Stomach (tissue), 19 donors: ENCODE measurements at places on chromosomes 13 and 19. TPM values are rescaled to one million over a fixed set of nuclear protein-coding genes. Genes with fewer than 3 reads are reported as not detected.

Gene GRIK5
- 8.3 TPM for total RNA-seq

GRCh38 chr19:31952693-31953092 is 392.7 kb upstream of the ZNF507 start:
- no peak for DNase-seq

DNA sequence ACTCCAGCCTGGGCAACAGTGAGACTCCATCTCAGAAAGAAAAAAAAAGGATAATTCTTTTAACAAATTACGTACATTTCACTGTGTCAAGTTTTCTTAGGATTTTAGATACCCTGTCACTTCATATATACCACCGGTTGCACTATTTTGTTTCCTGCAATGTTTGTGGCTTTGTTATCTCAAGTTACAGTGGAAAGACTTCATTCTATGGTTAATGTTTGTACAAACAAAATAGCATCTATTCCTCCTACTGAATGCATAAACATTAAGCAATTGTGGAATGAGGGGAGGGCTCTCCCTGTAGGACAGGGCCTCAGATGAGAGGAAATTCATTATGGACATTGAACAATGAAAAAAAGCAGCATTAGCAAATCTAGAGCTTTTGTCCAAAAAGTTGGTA is 120.1 kb downstream of the DNAJC3 start:
- no peak for DNase-seq

- peak; percentile 90 for DNase-seq
These were observed 40.8 kb downstream of the BBC3 start for GRCh38 chr19:47190167-47190727.

GRCh38 chr13:50080203-50080910 is 65.1 kb downstream of the KCNRG start:
- no peak for DNase-seq

Gene ZNF665
- 0.72 TPM for total RNA-seq

GRCh38 chr13:46778890-46779289 is 18.1 kb downstream of the ESD start:
- no peak for DNase-seq

DNA sequence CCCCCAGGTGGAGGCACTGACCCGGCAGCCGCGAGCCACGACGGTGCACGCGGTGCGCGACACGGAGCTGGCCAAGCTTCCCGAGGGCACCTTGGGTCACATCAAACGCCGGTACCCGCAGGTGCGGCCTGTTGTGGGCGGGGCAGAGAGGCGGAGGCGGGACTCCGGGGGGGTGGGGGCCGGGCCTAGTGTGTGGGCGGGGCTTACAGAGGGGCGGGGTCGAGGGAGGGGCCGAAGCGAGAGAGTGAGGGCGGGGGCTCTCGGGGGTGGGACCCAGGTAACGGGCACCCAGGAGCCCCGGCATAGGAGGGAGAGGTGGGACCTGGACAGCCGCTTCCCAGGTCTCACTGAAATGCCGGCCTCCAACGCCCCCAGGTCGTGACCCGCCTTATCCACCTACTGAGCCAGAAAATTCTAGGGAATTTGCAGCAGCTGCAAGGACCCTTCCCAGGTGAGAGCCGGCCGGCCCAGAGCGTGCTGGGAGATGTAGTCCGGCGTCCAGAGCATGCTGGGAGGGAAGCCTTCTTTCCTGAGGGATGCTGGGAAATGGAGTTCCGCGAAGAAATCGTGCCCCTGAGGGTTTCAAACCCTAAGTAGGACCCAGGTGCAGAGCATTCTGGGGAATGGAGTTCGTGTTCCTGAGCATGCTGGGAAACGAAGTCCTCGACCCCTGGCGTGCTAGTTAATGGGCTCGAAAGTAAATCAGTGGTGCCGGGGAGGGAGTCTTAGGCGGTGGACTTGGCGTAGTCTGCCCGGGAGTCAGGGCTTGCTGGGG is 15.7 kb downstream of the PNPLA6 start:
- DNase-seq: peak; percentile 85

DNA sequence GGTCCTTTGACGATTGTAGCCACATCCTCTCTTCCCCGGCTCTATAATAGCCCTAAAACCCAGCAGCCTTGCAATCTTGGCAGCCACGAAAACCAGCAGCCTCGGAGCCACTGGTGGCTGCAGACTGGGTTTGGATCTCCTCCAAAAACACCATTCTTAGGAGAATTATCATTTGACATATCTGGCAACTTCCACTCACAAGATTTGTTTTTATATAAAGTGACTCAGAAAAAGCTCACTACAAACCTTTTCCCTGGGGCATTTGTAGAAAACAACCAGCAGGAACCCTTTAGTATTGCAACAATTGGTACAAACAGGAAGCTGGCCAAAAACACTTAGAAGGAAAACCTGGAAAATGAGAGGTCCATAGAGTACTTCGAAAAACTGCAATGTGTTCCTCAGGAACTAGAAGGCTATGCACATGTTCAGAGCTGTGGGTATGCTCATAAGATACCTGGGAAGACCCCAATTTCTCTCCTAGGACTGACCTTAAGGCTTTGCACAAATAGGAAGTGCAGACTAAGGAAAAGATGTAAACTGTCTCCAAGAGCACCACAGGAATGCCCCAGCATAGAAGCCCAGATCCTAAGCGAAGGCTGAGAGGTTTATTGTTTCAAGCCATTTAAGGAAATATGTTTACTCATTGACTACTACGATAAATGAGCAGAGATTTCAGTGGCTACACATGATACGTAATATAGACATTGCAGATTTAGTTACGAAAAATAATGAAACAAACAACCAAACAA is 71.2 kb downstream of the MYO16 start:
- DNase-seq: no peak

- DNase-seq: peak; percentile 45
These were observed 2.6 kb downstream of the TUBA3C start for GRCh38 chr13:19178901-19179593.

GRCh38 chr19:6204866-6205723 is 69.6 kb downstream of the ACSBG2 start:
- no peak for DNase-seq

- peak; percentile 29 for DNase-seq
These were observed 24.0 kb downstream of the GGACT start for GRCh38 chr13:100564444-100565223.

- no peak for DNase-seq
These were observed 109.2 kb upstream of the MCF2L start for GRCh38 chr13:112859817-112860190.

GRCh38 chr13:46341112-46341711 is 45.8 kb downstream of the RUBCNL start:
- DNase-seq: no peak

DNA sequence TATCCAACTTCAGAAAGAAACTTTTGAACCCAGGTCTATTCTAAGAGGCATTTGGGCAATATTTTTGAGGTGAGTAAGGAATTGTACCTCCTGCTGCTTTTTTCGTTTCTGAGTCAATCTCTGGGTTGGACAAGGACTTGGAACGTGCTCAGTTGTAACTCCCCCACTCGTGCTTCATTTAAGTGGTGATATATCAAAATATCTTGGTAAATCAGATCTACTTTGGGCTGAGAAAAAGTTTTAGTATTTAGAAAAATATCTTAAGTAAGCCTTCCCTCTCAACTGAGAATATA is 728.9 kb downstream of the EFNB2 start:
- no peak for DNase-seq

GRCh38 chr19:29880498-29881081 is 61.4 kb upstream of the URI1 start:
- no peak for DNase-seq

Gene GTF2F1
- total RNA-seq: 22.8 TPM

GRCh38 chr19:38951187-38951586 is 20.4 kb downstream of the MRPS12 start:
- DNase-seq: no peak

GRCh38 chr19:2816641-2817040 is 3.0 kb upstream of the ZNF554 start:
- no peak for DNase-seq

Gene TEX26
- total RNA-seq: not detected

GRCh38 chr13:27463500-27463899 is 13.1 kb upstream of the MTIF3 start:
- no peak for DNase-seq

DNA sequence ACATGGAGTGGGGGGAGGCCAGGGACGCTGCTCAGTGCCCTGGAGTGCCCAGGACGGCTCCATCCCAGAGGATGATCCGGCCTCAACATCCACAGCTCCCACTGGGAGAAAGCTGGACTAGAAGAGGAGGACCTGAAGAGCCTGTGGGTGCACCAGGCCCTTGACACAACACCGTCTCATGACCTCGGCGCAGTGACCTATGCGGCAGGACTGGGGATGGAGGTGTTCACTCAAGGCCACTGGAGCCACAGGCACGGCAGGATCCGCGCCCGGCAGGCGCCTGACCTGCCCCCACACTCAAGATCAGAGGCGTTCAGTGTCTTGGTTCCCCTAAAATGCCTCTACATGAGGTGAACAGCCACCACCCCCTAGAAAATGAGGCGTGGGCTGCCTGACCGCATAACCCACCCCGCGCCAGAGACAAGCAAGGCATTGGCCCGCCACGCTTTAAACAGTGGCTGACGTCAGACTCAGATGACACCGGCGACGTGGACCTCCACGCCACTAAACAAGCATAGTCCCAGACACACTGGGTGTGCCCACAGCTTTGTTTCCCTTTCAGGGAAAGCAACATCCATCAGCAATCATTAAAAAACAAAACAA is 8.0 kb downstream of the SGTA start:
- no peak for DNase-seq

Gene CGB8
- not detected for total RNA-seq

- DNase-seq: no peak
These were observed 2.4 kb downstream of the ALOX5AP start for GRCh38 chr13:30737511-30738337.

GRCh38 chr13:51050021-51050830 is 60.8 kb downstream of the C13orf42 start:
- DNase-seq: no peak

- DNase-seq: no peak
These were observed 6.5 kb downstream of the ZNF426 start for GRCh38 chr19:9531933-9532332.

Gene FAM32A
- 175 TPM for total RNA-seq

DNA sequence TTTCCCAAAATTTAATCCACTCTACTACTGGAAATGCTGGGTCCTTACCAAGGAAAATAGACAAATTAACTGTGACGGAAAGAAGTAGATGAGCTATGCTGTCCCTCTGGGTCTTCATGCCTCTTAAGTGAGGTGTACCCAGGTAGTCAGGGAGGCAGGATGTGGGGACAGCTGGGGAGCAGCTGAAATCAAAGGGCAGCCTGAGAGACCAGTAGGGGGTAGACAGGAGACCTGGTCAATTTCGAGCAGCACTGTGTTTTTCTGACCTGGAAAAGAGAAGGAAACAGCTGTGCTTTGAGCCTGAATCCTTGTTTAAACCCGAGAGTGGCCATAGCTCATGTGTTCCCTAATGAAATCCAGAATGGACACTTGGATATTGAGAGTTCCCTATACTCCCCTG is 587.3 kb downstream of the EFNB2 start:
- no peak for DNase-seq

GRCh38 chr19:16112778-16113177 is 1.1 kb downstream of the RAB8A start:
- DNase-seq: no peak

Gene NKPD1
- total RNA-seq: not detected

Gene CYP4F2
- 121 TPM for total RNA-seq

GRCh38 chr19:4916292-4917082 is 7.2 kb downstream of the UHRF1 start:
- no peak for DNase-seq

Gene HCST
- total RNA-seq: not detected

Gene C19orf38
- 1.8 TPM for total RNA-seq

DNA sequence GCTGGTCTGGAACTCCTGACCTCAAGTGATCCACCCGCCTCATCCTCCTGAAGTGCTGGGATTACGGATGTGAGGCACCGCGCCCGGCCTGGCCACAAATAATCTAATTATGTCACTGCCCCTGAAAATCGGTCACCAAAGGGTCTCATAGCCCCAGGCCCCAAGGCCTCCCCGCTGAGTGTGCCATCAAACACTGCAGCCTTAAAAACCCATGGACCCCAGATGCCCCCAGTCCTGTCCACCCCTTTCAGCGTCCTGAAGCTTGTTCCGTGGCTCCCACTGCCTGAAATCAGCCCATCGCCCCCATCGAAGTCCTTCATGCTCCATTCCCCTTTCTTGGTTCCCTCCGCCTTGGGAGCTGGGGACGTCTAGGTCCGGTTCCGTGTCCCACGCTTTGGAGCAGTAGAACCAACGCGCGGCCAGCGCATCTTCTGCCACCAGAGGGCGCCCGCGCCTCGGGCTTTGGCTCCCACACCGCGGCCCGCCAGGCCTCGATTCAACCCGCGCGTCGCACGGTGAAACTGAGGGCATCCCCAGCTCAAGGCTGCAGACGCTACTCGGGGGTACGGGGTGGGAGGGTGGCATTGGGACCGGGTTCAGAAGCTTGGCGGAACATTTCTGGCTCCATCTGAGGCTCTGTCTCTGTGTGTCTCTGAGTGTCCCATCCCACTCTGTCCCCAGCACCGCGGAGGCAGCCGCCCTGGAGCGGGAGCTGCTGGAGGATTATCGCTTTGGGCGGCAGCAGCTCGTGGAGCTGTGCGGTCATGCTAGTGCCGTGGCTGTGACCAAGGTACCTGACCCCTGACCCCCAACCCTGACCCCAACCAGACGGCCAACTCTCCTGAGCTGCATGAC is 3.5 kb downstream of the YJEFN3 start:
- peak; percentile 92 for DNase-seq

DNA sequence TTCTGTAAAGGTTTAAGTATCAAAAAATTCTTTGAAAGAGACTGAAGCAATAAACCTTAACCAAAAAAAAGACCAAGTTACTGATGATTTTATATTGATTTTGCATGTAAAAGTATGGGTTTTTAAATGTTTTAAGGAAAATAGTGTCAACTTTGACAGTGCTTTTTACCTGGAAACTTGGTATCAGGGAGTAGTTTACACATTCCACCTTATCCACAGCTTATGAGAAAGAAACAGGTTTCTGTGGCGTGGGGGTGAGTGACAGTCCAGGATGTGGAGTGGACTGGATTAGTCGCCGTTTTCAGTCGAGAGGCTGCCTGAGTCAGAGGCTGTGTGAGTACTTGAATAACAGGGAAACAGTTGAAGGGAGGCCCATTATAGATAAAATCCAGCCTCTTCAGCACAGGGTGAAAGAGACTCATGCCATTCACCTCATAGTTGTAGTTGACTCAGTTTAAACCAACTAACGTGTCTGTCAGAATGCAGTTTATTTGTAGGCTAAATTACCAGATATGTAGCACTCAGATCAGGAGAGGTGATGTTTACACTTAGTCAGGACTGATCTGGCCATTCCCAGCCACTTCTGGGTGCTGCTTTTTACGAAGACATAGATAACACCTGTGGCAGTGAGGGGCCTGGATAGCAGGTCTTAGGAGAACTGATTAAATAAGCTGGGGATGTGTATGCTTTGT is 595 bp upstream of the GPR183 start:
- DNase-seq: no peak

- peak; percentile 96 for DNase-seq
These were observed 2.6 kb upstream of the SPACA6 start for GRCh38 chr19:51690454-51691073.

- DNase-seq: no peak
These were observed 1695.0 kb downstream of the SLITRK1 start for GRCh38 chr13:82187227-82187626.

DNA sequence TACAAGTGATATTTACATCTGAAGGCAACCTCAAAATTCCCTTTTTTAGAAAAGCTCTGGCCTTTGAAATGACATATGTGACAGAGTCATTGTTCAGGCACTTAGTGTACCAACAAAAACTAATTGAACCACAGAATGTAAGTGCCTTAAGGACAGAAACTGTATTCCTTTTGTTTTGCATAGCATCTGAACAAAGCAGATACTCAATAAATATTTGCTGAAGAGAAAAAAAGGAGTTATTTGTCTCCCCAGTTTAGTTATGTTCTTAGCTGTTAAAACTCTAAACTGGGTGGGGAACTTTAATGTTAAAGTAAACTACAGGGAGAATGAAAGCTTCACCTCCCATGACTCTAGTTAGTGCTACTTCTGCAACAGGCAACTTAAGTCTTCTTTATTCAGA is 56.8 kb upstream of the KLF5 start:
- no peak for DNase-seq

Gene WDR18
- total RNA-seq: 19.1 TPM
